ENCODE measurements at places on chromosomes 6 and 20. TPM values are rescaled to one million over a fixed set of nuclear protein-coding genes. Genes with fewer than 3 reads are reported as not detected.

Gene RSPO4
- 0.22 TPM for polyA plus RNA-seq

DNA sequence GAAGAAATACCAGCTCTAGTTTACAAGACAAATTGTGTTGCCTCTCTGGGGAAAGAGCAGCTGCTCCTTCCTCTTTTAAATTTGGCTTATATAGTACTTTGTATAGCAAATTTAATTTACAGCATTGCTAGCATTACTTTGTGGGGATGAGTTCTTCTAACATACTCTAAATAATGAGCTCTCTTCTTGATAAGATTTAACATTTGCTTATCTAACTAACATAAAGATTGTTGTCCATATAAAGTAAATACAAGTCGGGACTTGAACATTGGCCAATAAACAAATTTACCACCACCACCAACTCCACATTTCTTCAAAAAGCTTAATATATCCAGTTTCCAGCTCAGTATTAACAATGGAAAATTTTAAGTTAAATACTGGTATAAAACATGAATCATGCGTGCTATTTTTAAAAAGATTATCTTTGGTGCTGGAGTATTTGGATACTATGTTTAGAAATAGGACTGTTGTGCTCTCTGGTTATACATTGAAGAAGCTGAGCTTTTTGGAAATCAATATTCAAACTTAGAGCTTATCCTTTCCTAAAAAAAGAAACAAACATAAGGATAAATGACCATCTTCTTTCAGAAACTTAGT is 1146.9 kb upstream of the GJE1 start:
- peak; percentile 47 for DNase-seq

DNA sequence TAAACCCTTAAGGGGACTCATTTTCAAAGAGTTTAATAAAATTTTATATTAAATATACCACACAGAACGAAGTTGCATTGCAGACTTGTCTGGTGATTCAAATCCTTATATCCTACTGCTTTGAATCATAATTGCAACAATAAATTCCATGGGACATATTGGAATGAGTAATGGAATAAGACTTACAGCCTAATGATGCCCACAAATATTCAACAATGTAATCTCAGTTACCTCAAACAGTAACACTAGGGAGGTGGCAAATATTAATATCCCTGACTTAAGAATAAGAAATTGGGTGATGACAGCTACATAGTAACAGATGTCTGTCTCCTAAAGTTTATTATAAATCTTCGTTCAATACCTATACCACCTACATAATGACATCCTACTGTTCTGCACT is 52.6 kb downstream of the BMP5 start:
- DNase-seq: no peak

DNA sequence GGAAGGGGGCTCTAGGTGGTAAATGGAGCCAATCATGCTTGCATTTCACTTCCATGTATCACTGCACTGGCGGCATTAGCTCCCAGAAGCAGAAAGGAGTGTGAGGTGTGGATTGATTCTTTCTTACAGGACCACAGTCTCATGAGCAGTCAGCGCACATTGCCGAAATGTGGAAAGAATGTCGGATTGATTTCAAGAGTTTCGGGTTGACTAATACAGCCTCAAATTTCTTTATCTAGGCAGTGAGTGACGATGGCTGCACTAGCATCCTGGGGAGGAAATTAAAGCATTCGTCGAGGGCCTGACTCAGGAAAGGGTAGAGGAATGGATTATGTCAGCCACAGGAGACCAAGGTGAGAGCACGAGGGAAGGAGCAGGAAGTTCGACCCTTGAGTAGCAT is 222.8 kb upstream of the CDYL start:
- peak; percentile 7 for DNase-seq

DNA sequence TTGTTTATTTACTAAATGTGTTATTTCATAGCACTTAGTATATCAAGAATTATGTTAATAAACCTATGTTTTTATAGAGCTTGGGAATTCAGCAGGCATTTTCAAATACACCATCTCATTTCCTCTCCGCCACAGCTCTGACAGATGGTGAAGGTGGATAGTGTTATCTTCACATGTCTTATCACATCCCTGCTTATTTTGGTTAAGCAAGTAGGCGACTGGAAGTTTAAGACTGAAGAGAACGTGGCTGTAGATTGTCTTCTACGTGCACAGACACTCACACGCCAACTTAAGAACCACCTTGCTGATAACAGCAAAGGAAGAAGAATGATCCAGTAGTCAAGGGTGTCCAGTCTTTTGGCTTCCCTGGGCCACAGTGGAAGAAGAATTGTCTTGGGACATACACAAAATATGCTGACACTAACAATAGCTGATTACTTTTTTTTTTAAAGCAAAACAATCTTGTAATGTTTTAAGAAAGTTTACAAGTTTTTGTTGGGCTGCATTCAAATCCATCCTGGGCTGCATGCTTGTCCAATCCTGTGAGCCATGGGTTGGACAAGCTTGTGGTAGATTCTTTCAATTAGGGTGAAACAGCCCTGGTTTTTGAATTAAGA is 43.3 kb upstream of the SCGN start:
- no peak for DNase-seq

GRCh38 chr6:46760925-46761324 is 14.2 kb downstream of the ANKRD66 start:
- no peak for DNase-seq

GRCh38 chr6:111624401-111625098 is 18.9 kb upstream of the TRAF3IP2 start:
- DNase-seq: no peak

GRCh38 chr6:34836008-34836407 is 44.1 kb downstream of the BLTP3A start:
- peak; percentile 14 for DNase-seq

- peak; percentile 88 for DNase-seq
Observed at GRCh38 chr6:129598244-129599187, 111.5 kb downstream of the ARHGAP18 start.

- no peak for DNase-seq
Observed at GRCh38 chr6:144104488-144104887, 9.1 kb upstream of the SF3B5 start.
